ENCODE measurements at places on chromosomes 6 and 20.
A peak's percentile ranks its signal among the peaks of the same experiment; 100 is the strongest.

GRCh38 chr6:53861518-53861917 is 66.7 kb downstream of the LRRC1 start:
- no peak for DNase-seq

DNA sequence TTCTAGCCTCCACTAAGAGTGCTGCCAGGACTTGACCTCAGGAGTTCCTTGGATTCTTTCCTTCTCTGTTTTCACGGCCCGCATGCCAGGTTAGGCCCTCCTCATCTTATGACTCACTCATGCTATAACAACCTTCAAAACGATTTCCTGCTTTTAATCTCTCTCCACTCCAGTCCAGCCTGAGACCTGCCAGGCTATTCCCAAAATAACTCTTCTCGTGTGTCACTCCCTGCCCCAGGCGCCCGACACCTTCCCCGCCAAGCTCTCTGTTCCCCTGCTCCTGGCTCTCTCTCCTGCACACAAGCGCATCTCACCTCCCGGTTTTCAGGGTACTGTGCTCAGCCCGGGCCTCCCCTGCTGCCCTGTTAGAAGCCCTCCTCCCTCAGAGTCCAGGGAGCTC is 64.1 kb upstream of the RPS6KA2 start:
- DNase-seq, result peak; percentile 23

DNA sequence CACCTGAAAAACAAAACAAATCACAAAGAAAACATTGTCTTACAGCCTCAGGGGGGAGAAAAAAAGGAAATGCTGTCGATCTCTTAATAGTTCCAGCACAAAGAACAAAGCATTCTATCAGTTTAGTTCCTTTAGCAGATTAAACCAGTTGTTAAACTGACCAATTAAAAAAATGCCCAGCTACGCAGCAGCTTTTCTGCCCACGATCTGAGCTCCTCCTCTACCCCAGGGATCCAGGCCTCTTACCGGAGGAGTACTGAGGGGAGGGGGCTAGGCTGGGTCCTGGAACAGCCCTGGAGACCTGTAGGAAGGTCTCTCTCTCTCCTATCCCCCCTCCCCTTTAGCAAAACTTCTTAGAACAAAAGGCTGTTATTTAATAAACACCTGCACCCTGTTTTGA is 13.4 kb downstream of the PTK7 start:
- DNase-seq, result no peak

GRCh38 chr6:20379231-20379630 is 22.4 kb upstream of the E2F3 start:
- DNase-seq, result no peak

DNA sequence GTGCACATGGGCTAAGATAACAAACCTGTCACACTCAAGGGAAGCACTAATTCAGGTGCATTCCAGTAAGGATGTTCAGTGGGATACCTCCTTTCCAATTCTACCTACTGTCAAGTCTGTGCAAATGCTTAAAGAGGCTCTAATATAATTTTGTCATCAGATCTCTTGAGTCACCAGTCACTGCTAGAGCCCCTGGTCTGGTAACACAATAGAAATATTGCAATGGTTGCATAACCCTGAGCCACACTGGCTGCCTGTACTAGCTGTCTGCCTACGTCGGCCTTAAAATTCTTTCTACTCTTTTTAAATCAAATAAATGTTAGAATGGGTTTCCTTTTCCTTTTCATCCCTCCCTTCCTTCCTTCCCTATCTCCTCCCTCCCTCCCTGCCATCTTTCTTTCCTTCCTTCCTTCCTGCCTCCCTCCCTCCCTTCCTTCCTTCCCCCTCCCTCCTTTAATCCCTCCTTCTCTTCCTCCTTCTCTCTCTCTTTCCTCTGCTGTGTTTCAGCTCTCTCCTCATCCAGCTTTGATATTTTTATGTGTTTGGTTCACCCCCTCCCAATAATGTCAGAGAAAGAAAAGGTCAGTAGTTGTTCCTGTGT is 28.1 kb upstream of the OLIG3 start:
- DNase-seq, result no peak

DNA sequence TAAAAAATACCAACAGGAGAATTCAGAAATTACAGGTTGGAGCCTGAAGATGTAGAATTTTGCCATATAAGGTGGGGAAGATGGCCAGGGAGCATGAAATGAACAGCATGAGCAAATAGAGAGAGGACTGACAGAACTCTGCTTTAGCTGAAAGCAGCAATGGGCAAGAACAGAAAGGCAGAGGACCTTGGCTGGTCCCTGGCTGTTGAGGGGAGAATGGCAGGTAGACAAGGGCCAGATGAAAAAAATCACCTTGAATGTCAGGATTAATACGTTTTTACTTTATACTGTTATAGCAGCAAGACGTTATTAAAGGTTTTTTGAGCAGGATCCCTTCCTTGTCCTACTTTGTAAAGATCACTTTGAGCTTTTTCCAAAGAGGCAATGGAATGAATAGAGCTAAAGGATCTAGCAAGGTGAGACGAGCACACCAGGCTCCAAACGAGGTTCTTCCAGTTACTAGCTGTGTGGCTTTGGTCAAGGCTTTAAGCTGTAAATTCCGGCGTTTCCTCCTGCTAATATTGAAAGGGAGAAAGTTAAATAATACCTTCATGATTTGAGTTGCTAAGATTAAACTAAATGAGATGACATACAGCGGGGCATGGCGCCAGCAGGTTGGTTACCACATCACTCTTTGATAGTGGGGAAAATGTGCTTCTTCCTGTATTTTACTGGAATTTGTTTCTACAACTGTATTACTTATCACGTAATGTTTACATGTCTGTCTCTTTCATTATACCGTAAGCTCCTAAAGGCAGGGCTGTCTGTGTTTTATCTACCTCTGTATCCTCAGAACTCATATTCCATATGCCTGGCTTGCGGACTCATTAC is 776 bp downstream of the PPIL1 start:
- peak; percentile 50 for DNase-seq

GRCh38 chr20:9066191-9066590 is 2.7 kb upstream of the PLCB4 start:
- no peak for DNase-seq

DNA sequence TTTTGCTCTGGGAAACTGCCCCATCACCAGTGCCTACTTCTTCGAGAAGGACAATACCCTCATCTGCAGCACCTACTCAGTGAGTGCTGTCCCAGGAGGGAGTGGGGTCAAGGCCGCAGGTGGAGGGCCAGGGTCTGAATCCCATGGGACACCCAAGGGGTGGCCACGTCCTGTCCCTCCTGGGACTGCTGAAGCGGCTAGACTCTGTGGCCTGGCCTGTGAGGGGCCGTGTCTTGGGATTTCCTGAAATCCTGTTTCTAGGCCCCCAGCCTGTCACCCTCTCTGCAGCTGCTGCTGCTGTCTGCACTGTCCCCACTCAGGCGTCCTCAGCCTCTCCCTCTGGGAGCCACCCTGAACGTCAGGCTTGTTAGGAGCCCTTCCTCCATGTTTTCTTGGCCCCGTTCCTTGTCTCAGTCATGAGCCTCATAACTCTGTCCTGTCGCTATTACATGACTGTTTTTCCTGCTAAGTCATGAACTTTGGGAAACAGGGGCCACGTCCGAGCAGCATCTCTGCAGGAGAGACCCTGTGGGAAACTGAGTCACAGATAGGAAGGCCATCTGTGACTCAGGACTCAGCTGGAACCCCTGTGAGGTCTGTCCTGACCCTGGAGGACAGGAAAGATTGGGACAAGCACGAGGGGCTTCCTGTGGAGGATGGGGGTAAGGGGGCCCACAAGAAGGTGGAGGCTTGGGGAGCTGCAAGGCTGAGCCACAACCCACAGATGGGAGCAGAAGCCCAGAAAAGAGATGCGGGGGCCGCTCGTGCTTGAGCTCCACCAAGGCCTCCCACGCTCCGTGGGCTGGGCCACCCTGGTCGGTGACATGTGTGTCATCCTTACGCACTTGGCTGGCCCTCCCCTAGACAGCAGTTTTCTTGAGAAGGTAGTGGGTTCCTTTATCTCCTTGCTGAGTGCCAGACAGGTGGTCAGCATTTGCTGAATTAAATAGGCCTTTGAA is 49.9 kb downstream of the EFCAB8 start:
- no peak for DNase-seq

DNA sequence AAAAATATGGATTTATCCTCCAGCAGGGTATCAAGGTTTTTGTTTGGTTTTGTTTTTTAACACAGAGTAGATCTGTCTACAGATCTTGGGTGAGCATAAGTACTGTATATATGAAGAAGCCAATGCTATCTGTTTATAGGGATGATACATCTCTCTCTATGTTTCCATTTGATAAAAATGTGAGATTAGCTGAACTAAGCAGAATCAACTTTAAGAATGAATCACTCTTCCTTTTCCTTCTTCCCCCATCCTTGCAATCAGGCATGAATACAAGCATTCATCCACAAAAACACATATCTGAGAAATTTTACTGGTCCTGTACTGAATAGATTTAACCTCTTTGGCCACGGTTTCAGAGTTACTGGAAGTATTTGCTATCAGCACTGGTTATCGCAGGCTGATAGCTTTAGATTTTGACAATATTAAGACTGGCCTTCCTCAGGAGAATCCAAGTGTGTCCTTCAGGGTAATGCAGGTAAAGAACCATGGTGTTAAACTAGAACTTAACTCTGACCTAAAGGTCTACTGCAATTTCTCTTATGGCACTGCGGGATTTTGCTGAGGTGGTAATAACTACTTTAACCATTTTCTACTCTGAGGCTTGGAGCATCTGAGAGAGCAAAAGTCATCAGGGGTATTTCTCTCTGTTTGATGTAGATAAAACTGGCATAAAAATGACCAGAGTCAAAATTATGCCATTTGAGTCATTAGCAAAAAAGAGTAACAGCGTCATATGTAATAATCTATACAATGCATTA is 1.5 kb downstream of the SNAP25 start:
- no peak for DNase-seq

- no peak for DNase-seq
These were observed 268.8 kb downstream of the TMEM242 start for GRCh38 chr6:157054531-157054979.

GRCh38 chr6:15544321-15544900 is 118.4 kb downstream of the DTNBP1 start:
- no peak for DNase-seq

- DNase-seq, result no peak
These were observed 170.2 kb downstream of the THBS2 start for GRCh38 chr6:169083508-169083874.

- DNase-seq, result no peak
These were observed 59.5 kb downstream of the BFSP1 start for GRCh38 chr20:17471606-17472187.

- no peak for DNase-seq
These were observed 186.7 kb downstream of the GJA10 start for GRCh38 chr6:90080876-90081481.

GRCh38 chr20:36632487-36633284 is 13.3 kb downstream of the SLA2 start:
- peak; percentile 56 for DNase-seq

- DNase-seq, result no peak
These were observed 2.4 kb downstream of the FANCE start for GRCh38 chr6:35454391-35455110.

DNA sequence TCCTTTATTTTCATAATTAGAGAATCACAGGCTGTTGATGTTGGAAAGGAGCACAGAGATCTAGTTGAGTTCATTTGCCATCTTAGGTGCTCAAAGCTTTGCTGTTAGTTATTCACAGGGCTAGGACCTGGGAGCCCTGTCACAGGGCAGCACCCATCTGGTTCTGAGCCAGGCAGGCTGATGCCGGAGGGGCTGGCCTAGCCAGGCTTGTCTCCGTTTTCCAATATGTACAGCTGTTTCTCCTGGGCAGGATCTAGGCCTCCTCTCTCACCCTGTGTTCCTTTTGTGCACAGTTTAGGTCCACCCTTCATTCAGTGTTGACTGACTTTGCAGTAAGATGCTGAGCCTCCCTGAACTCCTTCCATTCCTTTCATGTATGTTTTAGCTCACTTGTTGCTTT is 33.4 kb downstream of the LRRC1 start:
- no peak for DNase-seq

- DNase-seq, result peak; percentile 79
These were observed 1.6 kb downstream of the UTRN start for GRCh38 chr6:144286503-144287393.

- no peak for DNase-seq
These were observed 277.6 kb downstream of the CDC5L start for GRCh38 chr6:44665143-44665542.

DNA sequence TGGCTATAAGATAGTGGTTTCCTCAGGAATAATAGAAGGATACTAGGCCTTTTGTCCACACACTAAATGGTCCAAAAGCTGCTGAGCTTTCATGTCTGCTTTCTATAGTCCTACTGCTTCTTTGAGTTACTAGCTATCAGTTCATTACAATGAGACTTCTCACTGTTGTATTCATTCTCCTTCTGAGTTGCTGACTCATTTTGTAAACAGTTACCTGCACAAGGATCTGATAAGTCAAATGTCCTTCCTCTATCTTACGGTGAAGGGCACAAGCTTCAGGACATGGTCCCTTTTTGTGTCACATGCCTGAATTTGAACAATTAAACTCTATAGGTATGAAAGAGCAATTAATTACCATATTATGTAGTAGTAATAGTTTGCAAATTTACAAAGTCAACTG is 90.5 kb downstream of the MAN1A1 start:
- peak; percentile 13 for DNase-seq

DNA sequence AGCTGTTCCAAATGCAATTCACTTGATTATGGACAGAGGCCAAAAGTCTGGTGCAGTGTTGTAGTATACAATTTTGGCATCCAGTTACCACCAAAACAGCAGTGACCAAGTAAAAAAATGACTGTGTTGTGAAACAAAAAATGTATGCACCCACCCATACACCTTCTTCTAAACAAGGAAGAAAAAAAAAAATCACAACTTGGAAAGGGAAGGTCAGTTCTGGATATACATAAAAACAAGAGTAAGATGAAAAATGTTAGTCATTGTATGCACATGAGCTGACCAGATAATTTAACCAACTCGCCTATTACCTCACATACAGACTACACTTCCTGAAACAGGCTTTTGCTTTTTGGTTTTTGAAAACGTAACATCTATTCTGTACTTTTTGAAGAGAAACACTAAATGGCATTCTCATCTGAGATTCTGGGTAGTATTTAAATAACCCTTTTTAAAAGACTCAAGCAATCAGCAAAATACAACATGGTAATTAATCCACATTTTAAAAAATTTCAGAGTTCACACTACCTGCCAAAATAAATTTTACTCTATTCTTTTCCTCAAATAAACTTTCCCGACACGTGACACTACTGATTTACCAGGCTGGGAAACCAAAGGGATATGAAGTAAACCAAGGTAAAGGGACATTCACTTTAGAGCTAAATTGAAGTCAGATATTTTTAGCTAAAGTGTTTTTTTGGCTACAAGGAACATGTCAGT is 141.6 kb upstream of the SHLD1 start:
- no peak for DNase-seq
